ENCODE measurements at places on chromosomes 3 and 15.
A peak's percentile ranks its signal among the peaks of the same experiment; 100 is the strongest.

GRCh38 chr15:66803182-66803729 is 101.2 kb downstream of the SMAD6 start:
- no peak for DNase-seq

- DNase-seq = no peak
Measured at GRCh38 chr15:65066001-65066634, 1.7 kb downstream of the RASL12 start.

- DNase-seq = no peak
Measured at GRCh38 chr3:89947337-89947954, 840.0 kb downstream of the EPHA3 start.

GRCh38 chr15:88255484-88256278 is 858 bp downstream of the NTRK3 start:
- DNase-seq = no peak

- DNase-seq = no peak
Measured at GRCh38 chr15:69082021-69082502, 67.6 kb downstream of the NOX5 start.

DNA sequence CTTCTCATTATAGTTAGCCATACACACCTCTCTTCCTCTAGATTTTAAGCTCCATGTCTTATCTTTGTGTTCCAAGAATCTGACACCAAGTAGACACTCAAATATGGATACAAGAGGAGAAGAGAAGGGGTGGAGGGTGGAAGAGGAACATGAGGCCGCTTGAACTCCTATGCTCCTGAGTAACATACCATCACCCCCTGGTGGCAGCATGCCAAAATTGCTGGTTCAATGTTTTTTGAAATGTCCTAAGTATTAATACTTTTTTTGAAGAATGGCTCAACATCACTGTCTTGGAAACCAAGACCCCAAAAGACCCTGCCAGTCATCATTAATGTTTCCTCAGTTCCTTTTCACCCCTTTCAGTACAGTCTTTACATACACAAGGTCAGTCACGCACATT is 71.8 kb upstream of the HACD2 start:
- DNase-seq = peak; percentile 44

Measured in NAMALWA (cell line).